ENCODE measurements at places on chromosomes 2 and 18. TPM values are rescaled to one million over a fixed set of nuclear protein-coding genes. Genes with fewer than 3 reads are reported as not detected.

PID1 gene
- total RNA-seq: 3.6 TPM

RAMP1 gene
- total RNA-seq: not detected

SERPINB11 gene
- not detected for total RNA-seq

MAP3K20 gene
- 35.9 TPM for total RNA-seq

LRATD1 gene
- total RNA-seq: 0.07 TPM

SH3RF3 gene
- 0.63 TPM for total RNA-seq

EMILIN2 gene
- total RNA-seq: 14.7 TPM

UPP2 gene
- not detected for total RNA-seq

CYB5A gene
- total RNA-seq: 171 TPM

DQX1 gene
- 0.20 TPM for total RNA-seq

MYO3B gene
- not detected for total RNA-seq

IL36B gene
- 0.37 TPM for total RNA-seq

METTL5 gene
- 59.0 TPM for total RNA-seq

PLEK gene
- not detected for total RNA-seq

SLC4A5 gene
- 0.11 TPM for total RNA-seq

PCARE gene
- not detected for total RNA-seq

POTEC gene
- total RNA-seq: not detected

TTC39C gene
- total RNA-seq: 13.6 TPM

BOD1L2 gene
- not detected for total RNA-seq

CAPN14 gene
- total RNA-seq: not detected

SLC5A7 gene
- total RNA-seq: not detected

SCYGR4 gene
- not detected for total RNA-seq

NBAS gene
- total RNA-seq: 14.9 TPM

C2orf72 gene
- total RNA-seq: 5.3 TPM

MAPRE3 gene
- total RNA-seq: 11.4 TPM

IWS1 gene
- total RNA-seq: 46.9 TPM

MAP3K19 gene
- not detected for total RNA-seq

RBKS gene
- total RNA-seq: 8.1 TPM

PRKAG3 gene
- not detected for total RNA-seq

FNDC4 gene
- total RNA-seq: 4.1 TPM

IL1A gene
- total RNA-seq: not detected

CCDC85A gene
- 0.12 TPM for total RNA-seq

MOCOS gene
- total RNA-seq: 2.7 TPM

CRYGD gene
- total RNA-seq: not detected

RESP18 gene
- total RNA-seq: not detected

TLX2 gene
- 0.47 TPM for total RNA-seq

TSPYL6 gene
- not detected for total RNA-seq

POTEJ gene
- total RNA-seq: not detected

AQP12B gene
- total RNA-seq: not detected

KCNK3 gene
- total RNA-seq: 0.84 TPM

DSG4 gene
- total RNA-seq: not detected

GCC2 gene
- 14.3 TPM for total RNA-seq

LIMS1 gene
- total RNA-seq: 40.6 TPM

C2orf66 gene
- 0.11 TPM for total RNA-seq

LAMA1 gene
- total RNA-seq: 0.02 TPM
